ENCODE measurements at places on chromosomes 7 and 10.

GRCh38 chr10:33139181-33139646 is 181.2 kb upstream of the ITGB1 start:
- no peak for DNase-seq

DNA sequence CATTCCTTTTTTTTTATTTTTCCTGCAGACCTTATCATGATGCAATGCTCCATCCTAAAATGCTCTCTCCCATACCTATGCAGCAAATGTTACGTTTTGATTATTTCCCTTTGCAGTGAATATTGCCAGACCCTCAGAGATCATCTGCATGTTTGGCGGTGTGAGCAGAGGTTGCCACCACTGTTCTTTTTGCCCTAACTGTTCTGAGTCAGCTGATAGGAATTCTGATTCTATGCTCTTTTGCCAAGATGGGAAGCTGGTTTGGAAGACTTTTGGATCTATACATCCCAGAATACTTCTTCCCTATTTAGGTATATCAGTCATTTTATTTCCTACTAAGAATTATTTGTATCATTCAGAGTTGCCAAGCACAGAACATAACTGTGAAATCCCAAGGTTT is 130.5 kb downstream of the KLF6 start:
- no peak for DNase-seq

GRCh38 chr7:99140813-99141212 is 3.1 kb downstream of the SMURF1 start:
- no peak for DNase-seq

- no peak for DNase-seq
Measured at GRCh38 chr10:32995751-32996150, 37.7 kb upstream of the ITGB1 start.

- no peak for DNase-seq
Measured at GRCh38 chr10:131886237-131886636, 14.6 kb upstream of the PPP2R2D start.

- no peak for DNase-seq
Measured at GRCh38 chr7:112120696-112121217, 85.4 kb downstream of the DOCK4 start.

DNA sequence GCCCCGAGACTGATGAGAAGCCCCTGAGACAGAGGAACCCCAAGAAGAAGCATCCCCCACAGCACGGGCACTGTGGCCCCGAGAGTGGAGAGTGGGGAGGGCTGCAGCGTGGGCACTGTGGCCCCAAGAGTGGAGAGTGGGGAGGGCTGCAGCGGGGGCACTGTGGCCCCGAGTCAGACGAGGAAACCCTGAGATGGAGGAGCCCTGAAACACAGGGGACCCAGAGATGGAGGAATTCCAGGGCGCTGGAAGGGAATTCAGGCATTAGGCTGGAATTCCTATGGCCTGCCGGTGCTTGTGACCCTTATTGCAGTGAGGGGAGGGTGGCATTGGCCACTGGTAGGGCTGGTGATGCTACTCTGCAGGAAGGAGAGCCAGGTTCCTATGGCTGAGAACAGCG is 168.6 kb upstream of the SHH start:
- DNase-seq = no peak

DNA sequence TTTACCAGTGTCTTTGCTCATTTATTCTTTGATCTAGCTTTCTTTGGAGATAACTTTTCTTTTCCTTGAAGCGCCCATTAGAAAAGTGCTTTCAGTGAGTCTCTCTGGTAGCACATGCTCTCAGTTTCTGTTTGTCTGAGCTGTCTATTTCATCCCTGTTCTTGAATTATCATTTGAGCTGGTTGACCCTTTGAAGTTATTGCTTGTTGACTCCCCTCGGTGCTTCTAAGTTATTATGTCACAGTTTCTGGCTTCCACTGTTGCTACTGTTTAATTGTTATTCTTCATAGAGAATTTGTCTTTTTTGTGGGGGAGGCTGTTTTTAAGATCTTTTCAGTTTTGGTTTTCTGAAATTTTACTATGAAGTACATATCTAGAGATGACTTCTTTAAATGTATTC is 11.4 kb upstream of the PRF1 start:
- DNase-seq = no peak

DNA sequence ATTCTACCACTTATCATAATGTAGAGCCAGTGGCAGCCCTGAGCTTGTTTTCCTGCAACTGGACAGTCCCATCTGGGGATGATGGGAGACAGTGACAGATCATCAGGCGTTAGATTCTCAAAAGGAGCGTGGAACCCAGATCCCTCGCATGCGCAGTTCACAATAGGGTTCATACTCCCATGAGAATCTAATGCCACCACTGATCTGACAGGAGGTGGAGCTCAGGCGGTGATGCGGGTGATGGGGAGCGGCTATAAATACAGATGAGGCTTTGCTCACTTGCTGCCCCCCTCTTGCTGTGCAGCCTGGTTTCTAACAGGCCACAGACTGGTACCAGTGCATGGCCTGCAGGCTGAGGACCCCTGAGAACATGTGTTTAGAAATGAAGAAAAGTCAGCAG is 260.1 kb downstream of the CAMK1D start:
- DNase-seq = no peak

- DNase-seq = no peak
Measured at GRCh38 chr7:129882531-129882930, 70.2 kb downstream of the UBE2H start.

- no peak for DNase-seq
Measured at GRCh38 chr10:63391812-63392211, 74.0 kb downstream of the JMJD1C start.

- DNase-seq = no peak
Measured at GRCh38 chr7:86942081-86942480, 117.4 kb downstream of the ELAPOR2 start.

DNA sequence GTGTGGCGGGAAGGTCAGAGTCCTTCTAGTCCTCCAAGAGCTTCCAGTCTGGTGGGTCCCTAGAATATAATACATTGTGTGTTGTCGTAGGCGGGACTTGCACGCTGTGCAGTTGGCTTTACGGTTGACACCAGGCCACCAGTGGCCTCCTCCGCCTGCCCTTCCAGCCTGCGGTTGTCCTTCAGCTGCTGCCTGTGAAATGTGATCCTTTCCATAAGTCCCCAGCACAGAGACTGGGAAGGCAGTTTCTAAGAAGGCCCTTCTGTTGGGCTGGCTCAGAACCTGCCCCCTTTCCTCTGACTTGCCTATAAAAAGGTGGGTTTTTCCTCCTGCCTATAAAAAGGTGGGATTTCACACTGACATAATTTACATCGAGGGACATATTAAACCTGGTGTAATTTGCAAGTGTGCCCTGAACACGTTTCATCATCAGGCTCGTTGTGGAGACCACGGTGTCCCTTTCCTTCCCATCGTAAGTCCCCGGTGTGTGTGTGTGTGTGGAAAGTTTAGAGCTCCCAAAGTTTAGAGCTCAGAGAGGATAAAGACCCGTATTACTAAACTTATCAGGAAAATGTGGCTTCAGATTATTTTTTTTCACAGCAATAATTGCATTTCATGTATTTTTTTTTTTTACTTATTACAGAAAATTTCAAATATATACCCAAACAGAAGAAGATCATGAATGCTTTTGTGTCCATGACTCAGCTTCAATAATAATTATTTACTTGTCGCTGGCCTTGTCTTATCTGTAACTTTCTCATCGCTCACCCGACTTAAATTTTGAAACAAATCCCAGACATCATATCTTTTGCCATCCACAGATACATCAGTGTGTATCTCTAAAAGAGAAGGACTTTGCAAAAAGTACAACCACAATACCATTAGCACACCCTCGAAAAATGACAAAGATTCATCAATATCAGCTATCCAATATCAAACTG is 45.1 kb downstream of the CUX1 start:
- no peak for DNase-seq

DNA sequence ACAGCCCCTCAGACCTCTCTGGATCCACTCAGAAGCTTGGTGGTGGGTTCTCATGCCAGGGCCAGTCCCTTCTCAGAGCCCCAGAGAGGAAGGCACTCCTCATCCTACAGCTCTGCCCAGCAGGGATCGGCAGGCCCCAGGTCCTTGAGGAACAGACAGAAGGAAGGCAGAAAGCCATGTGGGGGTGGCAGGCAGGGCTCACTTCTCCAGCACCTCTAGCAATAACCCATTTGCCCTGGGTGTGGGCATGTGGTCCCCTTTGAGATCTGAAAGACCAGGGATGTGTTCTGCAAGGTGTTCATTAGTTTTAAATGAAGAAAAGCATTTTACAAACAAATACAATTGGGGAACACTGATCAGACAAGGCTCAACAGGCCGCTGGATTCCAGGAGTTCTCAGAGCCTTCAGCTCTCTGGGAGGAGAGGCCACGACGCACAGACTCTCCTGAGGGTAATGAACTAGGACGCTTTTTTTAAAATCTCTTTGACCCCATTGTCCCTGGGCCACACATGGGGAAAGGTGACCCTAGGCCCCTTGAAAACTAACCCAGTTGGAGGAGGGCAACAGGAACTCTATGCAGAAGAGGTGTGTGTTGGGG is 40.6 kb downstream of the LDB3 start:
- DNase-seq = no peak

DNA sequence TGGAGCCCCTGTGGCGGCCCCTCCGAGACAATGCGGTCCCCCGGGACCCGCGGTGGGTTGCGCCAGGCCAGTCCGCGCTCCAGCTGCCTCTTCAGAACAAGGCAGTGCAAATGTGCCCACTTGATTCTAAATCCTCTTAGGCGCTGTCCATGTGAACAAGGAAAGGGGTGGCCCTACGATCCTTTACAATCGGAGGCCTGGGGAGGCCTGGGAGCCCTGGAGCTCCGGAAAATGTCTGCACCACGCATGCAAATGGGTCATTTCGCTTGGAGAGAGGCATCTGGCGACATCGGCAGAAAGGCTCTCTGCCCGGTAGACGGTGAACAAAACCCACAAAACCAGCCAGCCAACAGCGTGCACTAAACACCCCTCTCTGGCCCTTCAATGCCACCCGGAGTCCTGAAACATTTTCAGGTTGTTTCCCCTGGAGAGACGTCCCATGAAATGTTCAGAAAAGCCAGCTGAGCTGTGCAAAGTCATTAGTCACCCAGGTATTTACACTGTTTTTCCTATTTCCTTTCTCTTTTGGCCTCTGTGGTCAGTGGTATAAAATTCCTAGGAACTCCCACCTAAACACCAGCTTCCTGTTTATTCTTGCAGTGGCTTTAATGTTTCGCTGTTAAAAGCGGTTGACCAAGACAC is 102.8 kb upstream of the ZNF438 start:
- no peak for DNase-seq

DNA sequence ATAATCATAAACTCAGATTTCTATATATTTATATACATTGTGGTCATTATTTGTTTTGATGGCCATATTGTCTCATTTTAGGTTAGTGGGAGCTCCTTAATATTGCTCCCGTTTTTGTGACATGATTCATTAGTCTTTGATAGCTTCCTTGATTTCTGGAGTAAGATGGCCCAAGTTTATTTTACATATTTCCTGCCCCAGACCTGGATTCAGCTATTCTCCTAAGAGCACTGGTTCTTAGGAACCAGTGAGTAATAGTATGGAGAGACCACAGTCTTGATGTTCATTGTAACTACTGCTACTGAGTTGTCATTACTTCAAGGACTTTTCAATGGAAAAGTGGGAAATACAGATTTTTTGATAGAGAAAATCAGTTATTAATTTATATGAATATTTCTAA is 6.0 kb downstream of the TFPI2 start:
- DNase-seq = no peak

DNA sequence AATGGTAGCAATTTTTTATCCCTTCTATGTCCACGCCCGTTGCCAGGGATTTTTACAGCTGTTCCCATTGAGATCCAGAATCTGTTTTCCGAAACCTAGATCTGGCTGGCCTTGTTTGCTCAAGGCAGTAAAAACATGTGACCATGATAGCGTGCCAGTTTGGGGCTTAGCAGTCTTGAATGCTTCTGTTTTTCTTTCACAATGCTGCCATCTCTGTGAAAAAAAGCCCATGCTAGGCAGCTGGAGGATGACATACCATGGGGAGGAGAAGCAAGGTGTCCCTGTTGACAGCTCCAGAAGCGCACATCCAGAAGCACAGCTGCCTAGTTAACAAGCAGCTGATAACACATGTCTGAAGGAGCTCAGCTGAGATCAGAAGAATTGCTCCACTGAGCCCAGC is 2.2 kb upstream of the ZNF92 start:
- no peak for DNase-seq

DNA sequence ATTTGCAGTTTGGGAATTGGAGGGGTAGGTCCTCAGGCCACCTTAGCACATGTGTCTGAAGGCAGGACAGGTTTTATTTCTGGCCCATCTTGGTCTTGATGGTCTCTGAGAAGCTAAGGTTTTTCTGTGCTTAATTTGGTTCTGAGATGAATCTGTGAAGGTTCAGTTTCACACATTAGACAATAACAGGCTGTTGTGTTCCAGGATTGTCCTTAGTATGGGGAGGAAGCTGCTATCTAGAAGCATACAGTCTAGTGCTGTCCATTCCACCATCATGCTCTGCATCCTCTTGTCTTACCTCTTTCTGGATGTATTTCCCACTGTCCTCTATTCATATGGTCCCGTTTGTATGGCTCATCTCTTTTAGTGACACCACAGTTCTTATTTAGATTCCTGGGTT is 7.1 kb downstream of the UBE2D1 start:
- DNase-seq = no peak

DNA sequence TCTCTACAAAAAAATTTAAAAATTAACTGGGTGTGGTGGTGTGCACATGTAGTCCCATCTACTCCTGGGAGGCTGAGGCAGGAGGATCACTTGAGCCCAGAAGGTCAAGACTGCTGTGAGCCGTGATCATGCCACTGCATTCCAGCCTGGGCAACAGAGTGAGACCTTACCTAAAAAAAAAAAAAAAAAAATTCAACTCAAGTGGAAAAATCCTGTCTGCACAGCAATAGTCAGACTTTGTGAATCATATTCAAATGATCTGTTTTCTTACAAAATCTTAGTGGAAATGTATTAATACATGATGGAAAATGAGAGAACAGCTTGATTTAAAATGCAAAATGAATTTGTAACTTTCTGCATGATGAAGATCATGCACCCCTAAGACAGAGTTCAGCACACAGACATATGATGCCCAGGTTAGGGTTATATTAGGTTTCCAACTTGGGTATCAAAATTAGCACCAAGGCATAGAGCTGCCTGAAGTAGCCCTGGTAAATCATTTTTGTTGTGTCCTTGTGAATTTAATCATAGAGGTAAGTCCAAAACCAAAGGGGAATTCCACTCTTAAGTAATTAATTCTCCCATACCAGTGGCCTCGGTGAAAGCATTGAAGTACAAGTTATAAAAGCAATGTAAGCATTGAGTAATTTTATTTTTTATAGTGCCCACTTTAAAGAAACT is 93.8 kb downstream of the ADD3 start:
- DNase-seq = no peak

- DNase-seq = no peak
Measured at GRCh38 chr7:74012842-74013249, 15.1 kb upstream of the ELN start.

GRCh38 chr10:6301488-6302075 is 98.8 kb downstream of the PFKFB3 start:
- DNase-seq = no peak

DNA sequence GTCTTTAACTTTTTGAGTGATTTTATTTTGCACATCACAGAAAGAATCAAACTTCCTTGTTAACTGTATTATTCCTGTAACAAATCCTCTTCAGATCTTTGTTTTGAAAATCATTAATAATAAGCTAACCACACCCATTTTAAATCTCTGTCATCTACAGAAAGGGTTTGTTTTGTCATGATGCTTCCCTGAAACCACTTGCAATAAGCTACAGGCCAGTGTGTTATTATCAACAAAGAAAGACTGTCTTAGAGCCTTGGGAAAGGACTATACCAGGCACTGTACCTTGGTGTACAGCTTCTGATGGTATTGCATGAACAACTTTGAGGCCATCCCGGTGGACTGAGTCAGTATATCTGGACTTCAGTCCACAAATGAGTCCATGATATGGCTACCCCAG is 145.3 kb upstream of the FAM3C start:
- no peak for DNase-seq

- DNase-seq = no peak
Measured at GRCh38 chr7:116518961-116519360, 5.9 kb upstream of the CAV1 start.
